Stimulated activated CD8-positive, alpha-beta memory T cell treated with anti-CD3 and anti-CD28 coated beads, Interleukin-7, amount 100 ng/mL, for 1 hour (primary cell): ENCODE measurements at places on chromosomes 2 and 18.

DNA sequence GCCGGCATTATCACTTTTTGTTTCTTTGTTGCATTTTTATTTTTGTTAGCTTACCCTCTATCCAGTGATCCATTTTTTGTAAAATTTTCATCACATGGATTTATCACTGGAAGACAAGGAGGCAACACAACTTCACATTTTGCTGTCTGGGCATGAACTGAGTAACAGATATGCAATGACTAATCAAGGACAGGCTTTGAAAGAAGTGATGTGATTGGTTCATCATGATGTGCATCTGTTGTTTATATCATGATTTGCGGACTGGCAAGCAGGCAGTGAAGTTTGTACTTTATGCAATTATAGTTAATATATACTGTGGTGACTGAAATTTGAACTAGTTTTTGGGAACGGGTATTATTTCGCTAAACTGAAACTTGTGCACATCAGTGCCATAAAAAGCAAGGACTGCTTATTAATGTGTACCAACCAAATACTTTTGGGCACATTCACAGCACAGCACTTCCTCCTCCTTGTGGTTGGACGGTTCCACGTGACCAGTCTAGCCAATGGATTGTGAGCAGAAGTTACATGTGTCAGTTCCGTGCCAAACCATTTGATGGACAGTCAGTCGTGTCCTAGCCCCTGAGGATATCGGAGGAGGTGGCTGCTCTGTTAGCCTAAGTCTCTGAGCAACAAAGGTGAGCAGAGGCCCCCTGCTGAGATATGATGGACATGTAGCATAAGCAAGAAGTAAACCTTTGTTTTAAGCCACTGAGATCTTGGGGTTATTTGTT, 201.4 kb upstream of the SIX2 start:
- no peak for DNase-seq

- DNase-seq, result no peak
These were observed 20.4 kb downstream of the TPRKB start for GRCh38 chr2:73716543-73717250.

- DNase-seq, result no peak
These were observed 483 bp downstream of the OSBPL6 start for GRCh38 chr2:178194600-178195389.

DNA sequence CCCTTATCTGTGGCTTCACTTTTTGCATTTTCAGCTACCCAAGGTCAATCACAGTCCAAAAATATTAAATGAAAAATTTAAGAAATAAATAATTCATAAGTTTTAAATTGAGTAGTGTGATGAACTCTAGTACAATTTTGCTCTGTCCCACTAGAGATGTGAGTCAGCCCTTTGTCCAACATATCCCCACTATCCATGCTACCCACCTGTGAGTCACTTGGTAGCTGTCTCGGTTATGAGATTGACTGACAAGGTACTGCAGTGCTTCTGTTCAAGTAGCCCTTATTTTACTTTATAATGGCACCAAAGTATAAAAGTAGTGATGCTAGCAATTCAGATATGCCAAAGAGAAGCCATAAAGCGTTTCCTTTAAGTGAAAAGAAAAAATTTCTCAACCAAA, 28.8 kb downstream of the ADCY3 start:
- DNase-seq, result no peak

GRCh38 chr2:145495590-145495989, 975.7 kb upstream of the ZEB2 start:
- no peak for DNase-seq

GRCh38 chr2:144132357-144132756, 387.6 kb downstream of the ZEB2 start:
- no peak for DNase-seq

DNA sequence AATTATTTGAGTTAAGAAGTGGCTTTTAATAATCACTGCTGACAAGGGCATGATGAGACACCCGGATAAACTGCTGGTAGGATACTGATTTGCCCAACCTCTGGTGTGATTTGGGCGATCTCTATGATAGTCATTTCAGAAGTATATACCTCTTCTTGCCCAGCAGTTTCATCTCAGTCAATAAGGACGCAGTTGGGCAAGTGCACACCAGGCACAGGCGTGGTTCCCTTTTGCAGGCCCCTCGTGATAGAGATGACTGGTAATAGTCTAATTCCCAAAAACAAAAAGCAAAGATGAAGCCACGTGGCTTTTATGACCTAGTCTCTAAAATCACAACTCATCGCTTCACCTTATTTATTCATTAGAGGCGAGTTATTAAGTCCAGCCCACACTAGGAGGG, 246.4 kb downstream of the PRKCE start:
- DNase-seq, result no peak

DNA sequence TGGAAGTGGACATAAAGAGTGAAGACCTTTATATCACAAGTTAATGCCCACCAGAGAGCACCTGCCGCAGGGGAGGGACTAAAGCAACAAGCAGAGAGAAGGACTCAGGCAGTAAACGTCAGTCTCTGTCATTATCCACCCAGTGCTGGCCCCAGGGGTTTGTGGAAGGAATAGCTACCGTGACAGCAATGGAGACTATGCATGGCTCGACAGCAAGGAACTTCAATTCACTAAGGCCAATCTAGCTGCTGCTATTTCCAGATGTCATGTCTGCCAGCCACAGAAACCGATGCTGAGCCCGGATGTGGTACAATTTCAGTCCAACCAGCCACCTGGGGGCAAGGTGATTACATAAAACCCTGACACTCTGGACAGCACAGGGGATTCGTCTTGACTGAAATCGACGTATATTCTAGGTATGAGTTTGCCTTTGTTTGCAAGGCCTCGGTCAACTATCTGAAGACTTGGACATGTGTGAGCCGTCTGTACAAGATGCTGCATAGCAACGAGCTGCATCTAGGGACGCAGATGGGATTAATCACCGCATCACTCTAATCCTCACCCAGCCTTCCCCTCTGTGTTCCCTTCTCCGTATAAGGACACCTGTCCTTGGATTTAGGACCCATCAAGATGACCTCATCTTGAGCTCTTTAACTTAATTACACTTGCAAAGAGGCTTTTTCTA, 154.1 kb upstream of the SH3BP4 start:
- DNase-seq, result no peak
